Hepatocyte (in vitro differentiated cells): ENCODE measurements at places on chromosomes 4 and X.

DNA sequence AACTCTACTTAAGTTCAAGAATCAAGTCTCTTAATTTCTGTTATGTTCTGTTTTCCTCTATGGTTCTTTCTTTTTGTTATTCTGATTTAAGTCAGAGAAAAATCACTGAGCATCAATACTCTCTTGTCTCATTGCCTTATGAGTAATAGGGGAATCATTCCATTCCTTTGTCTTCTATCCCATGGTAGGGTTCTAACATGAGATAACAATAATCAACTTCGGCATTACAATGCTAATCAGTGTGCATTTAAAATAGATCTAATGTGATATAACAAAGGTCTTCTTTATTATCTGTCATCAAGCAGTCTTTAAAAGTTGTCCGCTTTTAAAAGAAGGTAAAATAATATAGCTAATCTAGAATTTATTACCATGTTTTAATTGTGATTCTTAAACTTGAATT lies 446.9 kb downstream of the IL15 start:
- no peak for DNase-seq

DNA sequence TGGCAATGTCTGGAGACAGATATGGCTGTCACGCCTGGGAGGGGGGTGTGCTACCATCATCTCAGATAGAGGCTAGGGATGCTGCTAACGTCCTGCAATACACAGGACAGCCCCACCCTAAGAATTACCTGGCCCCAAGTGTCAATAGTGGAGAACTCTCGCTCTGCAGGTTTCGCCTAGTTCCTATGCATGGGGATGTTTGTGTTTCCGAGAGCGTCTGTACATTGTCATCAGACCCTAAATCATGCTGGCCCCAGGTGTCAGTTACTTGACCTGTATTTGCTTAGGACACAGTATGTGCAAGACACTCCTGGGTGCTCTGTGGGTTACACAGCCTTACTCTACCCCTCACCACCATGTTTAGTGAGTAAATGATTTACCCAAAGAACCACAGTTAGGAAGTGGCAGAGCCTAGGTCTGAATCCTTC lies 90.8 kb downstream of the AFF1 start:
- DNase-seq: peak; percentile 61

DNA sequence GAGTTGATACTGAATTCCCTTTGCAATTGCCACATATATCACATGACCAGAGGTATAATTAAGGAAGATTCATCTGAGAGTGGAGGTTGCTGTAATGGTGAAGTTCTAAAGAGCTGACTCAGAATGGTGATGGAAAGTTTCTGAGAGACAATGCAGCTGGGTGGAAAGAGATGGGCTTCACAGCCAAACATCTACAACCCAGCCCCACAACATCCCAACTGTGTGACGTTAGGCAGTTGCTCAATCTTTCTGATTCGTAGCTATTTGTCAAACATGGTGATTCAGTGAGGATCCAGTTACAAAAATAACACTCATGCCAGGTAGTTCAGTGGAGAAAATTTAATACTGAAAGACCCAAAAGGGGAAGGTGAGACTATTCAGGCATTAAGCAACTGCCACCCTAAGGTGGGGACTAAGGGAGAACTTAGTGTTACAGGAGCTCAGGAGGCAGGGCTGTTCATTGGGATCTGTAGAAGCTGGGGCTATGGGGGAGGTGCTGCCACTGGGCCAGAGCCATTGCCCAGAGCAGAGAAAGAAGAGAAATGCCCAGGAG lies 6.9 kb upstream of the AFF1 start:
- peak; percentile 66 for DNase-seq

- peak; percentile 25 for DNase-seq
Observed at GRCh38 chrX:40240844-40241243, 143.1 kb upstream of the BCOR start.

GRCh38 chr4:107666134-107666533 lies 53.9 kb downstream of the PAPSS1 start:
- peak; percentile 43 for DNase-seq

GRCh38 chr4:38870098-38870808 lies 2.6 kb downstream of the FAM114A1 start:
- no peak for DNase-seq

- peak; percentile 20 for DNase-seq
Observed at GRCh38 chr4:63937961-63938360, 471.3 kb downstream of the TECRL start.

GRCh38 chr4:109973529-109973905 lies 60.8 kb downstream of the EGF start:
- DNase-seq: no peak

DNA sequence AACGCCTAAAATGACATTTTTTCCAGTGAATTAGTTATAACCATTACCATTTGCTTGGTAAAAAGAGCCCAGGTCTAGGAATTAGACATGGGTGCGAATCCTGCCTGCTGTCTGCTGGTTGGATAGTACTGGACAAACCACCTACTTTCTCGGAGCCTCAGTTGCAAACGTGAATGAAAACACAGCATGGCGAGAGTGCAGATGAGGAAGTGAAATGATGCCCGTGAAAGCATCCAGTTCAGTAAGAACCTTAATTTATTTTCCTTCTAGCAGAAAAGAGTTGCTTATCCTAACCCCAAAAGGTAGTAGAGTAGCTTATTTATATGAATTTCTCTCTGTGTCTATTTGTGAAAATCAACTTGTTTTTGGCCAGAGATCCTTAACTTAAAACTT lies 171.4 kb upstream of the GALNT7 start:
- no peak for DNase-seq

DNA sequence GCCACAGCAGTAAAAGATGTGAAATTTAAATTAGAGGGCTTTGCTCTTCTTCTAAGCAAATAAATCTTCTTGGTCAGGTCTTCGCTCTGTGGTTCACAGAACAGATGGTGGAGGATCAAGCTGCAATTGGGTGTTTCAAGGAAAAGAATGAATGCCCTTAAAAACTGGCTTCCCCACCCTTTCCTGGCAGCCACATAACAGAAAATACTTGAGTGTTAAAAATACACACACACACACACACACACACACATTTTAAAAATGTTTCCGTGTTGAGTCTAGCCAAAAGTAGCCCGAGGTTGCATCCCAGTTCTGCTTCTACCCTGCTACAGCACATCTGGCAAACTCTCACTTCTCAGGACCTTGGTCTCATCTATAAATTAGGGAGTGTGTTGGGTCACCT lies 56.7 kb upstream of the FGFBP2 start:
- no peak for DNase-seq

- no peak for DNase-seq
Observed at GRCh38 chrX:10176121-10177003, 19.6 kb downstream of the CLCN4 start.

GRCh38 chrX:17758382-17758781 lies 21.1 kb downstream of the SCML1 start:
- DNase-seq: no peak

DNA sequence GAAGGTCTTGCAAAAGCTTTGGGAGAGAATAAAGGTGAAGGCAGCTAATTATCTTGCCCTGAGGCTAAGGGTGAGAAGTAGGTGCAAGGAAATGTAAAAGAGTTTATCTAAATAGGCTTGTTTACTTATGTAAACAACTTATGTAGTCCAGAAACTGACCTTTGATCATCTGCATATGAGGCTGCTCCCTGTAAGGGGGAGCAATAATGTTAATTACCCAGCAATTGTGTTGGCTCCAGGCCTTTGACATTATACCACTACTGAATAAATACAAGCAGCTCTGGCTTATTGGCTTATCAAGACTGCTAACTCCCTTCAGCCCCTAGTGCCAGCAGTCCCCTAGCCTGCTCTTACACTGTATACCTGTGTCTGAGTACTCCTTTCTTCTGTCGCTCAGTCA lies 303.7 kb upstream of the GNPDA2 start:
- no peak for DNase-seq

DNA sequence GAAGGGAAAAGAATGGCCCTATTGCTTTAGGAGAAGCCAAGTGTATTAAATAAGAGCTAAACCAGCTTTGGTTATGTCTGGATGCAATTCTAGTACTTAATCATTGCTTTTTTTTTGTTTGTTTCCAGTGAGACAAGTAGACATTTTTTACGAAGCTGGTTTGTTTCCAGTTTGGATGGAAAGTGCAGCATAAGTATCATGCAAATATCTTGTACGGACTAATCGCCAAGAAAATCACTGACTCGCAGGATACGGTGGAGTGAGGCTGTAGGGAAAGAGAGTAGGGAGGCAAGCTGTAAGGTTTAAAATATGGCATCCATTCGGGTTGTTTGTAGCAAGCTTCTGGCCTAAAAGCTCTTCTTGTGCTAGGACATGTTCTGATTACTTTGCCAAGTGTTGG lies 64.8 kb downstream of the HPGD start:
- peak; percentile 23 for DNase-seq

- no peak for DNase-seq
Observed at GRCh38 chr4:52251864-52252263, 200.8 kb downstream of the SPATA18 start.

GRCh38 chr4:24274381-24274941 lies 309.9 kb downstream of the DHX15 start:
- no peak for DNase-seq

GRCh38 chrX:9775930-9776329 lies 10.3 kb upstream of the GPR143 start:
- no peak for DNase-seq

- no peak for DNase-seq
Observed at GRCh38 chrX:70336767-70337166, 46.9 kb downstream of the KIF4A start.

GRCh38 chrX:10223276-10223675 lies 66.5 kb downstream of the CLCN4 start:
- no peak for DNase-seq

- DNase-seq: no peak
Observed at GRCh38 chrX:6500719-6501118, 34.2 kb downstream of the VCX3A start.

- no peak for DNase-seq
Observed at GRCh38 chr4:183416879-183417755, 27.3 kb upstream of the CDKN2AIP start.

DNA sequence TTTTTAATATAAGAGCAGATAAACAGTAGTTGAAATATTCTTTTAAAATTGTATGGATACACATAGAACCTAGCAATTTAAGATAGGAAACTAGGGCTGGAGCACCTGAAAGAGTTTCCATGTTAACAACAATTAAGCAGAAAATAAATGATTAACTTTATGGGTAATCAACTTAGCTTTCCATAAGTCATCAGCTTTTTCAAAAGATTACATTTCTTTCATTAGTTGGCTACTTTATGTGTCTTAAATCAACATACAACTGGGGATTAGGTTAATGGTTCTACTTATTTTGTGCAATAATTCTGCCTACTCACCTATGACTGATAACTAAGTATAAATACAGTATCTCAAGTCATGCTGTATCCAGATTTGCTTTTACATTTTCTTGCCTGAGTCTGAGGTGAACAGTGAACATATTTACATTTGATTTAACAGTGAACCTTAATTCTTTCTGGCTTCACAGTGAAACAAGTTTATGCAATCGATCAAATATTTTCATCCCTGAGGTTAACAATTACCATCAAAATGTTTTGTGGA lies at the start of gene ANXA10:
Gene ANXA10 (plus strand): TSS at position 362 of the 537 bp plus-strand sequence. CDS start 164 bp downstream, at position 526.
- DNase-seq: no peak

DNA sequence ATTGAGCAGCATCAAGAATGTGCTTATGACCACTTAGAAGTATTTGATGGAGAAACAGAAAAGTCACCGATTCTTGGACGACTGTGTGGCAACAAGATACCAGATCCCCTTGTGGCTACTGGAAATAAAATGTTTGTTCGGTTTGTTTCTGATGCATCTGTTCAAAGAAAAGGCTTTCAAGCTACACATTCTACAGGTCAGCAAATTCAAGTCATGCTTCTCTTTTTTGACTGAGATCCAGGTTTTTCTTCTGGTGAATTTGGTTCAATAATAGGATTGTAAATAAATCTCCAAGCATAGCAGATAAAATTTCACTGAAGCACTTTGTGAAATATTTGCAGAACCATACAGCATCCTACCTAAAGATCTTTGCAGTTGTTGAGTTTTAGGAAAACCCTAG lies 218.1 kb downstream of the TLL1 start:
- DNase-seq: no peak

- peak; percentile 73 for DNase-seq
Observed at GRCh38 chrX:70262952-70263567, 3.1 kb upstream of the P2RY4 start.

GRCh38 chr4:22695917-22696316 lies 3.2 kb downstream of the GBA3 start:
- DNase-seq: no peak

- DNase-seq: no peak
Observed at GRCh38 chrX:84153538-84153937, 34.5 kb downstream of the RPS6KA6 start.

GRCh38 chr4:6892190-6892908 lies 17.3 kb upstream of the TBC1D14 start:
- DNase-seq: peak; percentile 47

DNA sequence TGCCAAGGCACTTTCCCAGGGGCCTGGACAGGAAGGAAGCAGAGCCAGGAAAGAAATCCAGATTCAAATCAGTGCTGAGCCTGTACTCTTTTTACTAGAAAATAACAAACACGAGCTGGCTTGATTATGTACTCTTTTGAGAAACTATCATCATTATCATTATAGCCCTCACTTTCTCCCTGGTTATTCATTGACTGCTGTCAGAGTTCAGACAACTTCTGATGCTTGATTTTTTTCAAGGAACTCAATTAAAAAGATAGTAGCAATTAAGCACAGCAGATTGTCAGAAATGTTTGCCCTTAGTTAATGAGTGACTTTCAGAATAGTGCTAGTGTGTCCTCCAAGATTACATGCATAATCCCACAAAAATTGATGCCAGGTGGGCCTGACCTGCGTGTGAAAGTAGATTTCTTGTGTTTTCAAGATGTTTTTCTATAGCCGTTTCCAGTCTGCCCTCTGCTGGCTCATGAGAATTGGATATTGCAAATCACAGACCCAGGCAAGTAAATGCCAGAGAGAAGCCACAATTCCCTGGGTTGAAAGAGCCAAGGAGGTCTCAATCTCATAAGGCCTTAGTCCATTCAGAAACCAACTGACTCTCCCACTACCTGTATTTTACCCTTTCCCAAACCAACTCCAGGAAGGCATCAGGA lies 14.3 kb upstream of the PNPLA4 start:
- DNase-seq: peak; percentile 17

DNA sequence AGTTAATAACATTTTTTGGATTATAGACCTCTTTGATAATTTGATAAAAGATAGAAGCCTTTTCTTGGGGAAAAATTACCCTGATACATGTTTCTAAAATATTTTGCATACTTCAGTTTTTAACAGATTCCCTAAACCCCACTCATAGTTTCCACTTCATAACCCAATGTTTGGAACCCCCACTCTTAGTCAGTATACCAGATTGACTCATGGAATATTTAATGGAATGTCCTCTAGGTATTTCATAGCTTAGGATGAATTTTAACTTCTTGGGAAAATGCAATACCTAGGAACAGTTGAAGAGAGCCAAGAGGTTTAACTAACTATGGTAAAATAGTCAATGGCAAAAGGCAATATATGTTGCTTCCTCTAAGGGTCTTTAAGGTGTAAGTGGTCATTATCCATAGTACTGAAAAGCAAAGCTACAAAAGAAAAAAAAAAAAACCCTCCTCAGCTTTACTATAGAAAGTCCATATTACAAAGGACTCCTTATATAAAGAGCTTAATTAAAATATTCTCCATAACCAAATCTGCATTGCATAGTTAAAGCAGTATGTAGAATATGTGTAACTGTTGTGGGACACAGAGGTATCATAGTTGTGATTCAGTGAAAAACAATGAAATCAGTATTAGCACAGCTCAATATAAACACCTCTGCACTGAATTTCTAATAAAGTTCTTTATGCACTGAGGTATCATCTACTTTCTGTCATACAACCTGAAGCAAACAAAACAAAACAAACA lies 159.9 kb downstream of the PCDH7 start:
- no peak for DNase-seq

- no peak for DNase-seq
Observed at GRCh38 chrX:108160309-108160708, 68.7 kb downstream of the ATG4A start.
